ENCODE measurements at places on chromosomes 11 and 22.

GRCh38 chr11:2259897-2260451 is 10.4 kb downstream of the ASCL2 start:
- no peak for DNase-seq

GRCh38 chr22:25551396-25551795 is 13.1 kb upstream of the GRK3 start:
- no peak for DNase-seq

DNA sequence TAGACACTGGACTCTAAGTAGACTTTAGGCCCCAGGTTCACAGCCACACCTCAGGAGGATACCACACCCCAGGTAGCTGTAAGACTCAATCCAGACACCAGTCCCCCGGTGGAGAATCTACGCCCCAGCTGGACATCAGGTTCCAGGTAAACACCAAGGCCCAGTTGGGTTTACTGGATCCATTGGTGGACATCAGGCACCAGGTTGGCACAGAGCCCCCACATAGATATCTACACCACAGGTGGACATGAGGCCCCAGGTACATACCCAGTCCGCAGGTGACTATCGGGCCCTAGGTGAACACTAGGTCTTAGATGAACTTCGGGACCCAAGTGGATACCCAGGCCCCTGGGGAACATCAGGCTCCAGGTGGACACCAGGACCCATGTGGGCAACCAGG is 58.9 kb upstream of the SEPTIN5 start:
- no peak for DNase-seq

DNA sequence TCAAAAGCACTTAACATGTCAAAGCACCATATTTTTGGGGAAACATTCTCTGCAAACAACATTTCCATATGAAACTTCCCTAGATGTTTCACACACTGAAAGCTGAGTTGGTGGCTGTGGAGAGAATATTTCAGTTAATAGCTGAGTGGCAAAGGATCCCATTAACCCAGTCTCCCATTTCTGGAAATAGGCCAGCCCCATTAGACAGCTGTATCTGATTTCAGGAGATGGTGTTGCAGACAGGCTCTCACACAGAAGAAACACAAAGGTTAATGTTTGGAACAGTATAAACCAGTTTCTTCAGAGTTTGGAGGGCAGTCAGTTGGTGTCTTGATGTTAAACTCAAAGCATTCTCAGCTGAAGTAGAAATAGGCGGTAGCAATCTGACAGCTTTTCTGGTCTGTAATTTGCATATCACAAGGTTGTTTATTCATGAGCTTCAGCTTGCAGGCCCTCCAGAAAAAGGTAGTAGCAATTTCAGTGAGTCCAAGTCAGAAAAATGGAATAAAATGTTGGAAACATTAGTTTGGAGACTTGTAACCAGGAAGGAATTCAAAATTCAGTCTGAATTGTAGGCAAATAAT is 15.5 kb upstream of the ZBTB44 start:
- DNase-seq, result no peak

DNA sequence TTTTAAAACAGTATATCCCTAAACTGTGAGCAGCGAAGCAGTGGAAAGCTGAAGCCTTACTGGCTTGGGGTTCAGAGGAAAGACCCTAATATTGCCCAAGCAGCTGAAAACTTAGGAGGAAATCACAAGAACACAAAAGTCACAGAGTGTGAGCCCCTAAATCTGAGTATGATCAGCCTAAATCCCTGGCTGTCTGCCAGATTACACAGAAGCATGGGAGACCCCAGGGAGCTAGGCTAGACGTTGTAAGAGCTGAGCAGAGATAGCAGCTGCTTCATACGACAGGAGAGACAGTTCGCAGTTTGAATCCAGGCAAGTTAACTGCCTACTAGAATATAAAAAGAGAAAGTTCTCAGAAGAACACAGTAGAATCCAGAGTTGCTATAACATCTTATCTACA is 81.2 kb downstream of the PACS1 start:
- no peak for DNase-seq

GRCh38 chr11:69552951-69553350 is 71.5 kb downstream of the LINC01488 start:
- no peak for DNase-seq

DNA sequence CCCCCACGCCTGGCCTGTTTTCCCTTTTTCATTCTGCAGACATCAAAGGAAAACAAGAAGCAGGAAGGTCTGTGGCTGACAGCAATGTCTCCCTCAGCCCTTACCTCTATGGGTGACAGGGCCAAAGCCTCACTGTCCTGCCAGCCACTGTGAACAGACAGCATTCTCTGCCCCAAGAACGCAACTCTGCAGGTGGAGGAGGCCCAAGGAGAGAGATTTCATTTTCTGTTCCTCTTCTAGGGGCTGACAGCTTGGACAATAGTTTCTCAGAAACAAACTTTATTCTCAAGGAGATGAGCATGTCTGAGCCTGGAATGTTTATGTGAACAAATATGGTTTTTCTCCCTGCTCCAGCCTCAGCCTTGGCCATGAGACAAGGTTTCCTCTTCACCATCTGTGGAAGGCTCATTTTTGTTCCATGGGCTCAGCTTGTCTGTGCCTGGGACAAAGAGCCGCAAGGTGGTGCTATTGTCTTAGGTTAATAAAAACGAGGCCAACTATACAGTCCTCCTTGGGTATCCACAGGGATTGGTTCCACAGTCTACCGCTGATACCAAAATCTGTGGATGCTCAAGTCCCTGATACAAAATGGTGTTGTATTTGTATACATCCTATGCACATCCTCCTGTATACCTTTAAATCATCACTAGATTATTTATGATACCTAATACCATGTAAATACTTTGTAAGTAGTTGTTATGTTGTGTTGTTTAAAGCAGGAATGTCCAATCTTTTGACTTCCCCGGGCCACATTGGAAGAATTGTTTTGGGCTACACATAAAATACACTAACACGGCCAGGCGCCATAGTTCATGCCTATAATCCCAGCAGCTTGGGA is 5.8 kb downstream of the PIWIL3 start:
- DNase-seq, result no peak

- no peak for DNase-seq
Measured at GRCh38 chr11:32963721-32964120, 52.0 kb upstream of the DEPDC7 start.

DNA sequence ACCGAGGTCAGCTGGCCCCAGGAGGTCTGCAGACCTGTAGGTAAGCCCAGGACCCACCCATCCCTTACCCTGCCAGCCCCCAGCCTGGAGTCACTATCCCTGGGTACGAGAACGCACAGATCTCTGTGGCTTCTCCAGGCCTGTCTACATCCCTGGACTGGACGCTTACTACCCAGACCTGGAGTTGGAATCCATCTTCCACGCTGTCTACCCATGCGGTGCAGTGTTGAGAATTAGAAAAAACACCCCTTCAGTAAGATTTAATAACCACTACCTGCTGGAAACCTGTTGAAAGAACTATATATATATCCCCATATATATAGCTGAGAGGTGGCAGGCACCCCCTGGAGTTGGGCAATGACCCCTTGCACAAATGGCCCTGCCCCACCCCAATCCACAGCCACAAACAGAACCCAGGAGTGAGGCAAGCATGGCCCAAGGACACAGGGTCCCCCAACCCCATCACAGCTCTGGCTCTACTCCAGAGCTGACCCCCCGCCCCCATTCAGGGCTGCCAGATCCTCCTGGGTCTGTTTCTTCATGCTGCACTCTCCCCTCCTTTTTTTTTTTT is 17.7 kb upstream of the RGL4 start:
- no peak for DNase-seq

DNA sequence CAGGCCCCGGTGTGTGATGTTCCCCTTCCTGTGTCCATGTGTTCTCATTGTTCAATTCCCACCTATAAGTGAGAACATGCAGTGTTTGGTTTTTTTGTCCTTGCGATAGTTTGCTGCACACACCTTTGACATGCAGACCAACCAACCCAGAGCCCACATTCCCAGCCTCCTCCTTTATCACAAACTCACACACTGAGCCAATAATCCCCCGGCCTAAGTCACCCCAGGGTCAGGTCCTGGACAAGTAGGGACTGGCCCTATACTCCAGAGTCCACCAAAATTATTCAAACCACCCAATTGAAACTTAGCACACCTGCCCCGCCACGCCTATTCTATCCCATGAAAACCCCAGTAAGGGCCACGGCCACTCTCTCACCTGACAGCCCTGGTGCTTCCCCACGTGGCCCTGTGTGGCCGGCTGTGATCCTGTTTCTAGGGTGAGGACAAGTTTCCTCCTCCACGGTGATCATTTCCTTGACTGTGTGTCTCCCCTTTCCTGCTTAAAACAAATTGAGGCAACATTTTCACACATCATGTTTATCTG is 83.1 kb upstream of the SLC22A12 start:
- no peak for DNase-seq

GRCh38 chr11:123640677-123641494 is 13.5 kb downstream of the SCN3B start:
- DNase-seq, result peak; percentile 14

GRCh38 chr11:27012234-27012921 is 18.5 kb downstream of the FIBIN start:
- DNase-seq, result no peak

DNA sequence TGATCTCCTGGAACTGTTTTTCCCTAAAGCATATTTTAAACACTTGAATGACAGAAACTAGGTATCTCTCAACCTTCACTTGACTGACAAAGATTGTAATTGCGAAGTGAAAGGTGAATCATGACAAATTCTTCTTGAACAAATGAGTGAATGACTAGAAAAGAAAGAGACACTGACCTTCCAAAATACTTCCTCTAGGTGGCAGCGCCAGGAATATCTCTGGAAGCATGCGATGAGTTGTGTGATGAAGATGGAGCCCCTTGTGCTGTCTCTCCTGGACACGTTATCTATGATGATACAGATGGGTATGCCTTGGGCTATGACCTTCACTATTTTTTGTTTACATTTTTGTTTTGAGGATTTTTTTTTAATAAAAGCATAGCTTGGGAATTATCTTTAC is 7.0 kb upstream of the CASP12 start:
- DNase-seq, result no peak

- DNase-seq, result no peak
Measured at GRCh38 chr11:61539831-61540357, 31.3 kb downstream of the LRRC10B start.

- no peak for DNase-seq
Measured at GRCh38 chr11:9905501-9905951, 241.6 kb downstream of the SWAP70 start.

GRCh38 chr11:34302046-34302921 is 55.5 kb downstream of the ABTB2 start:
- DNase-seq, result no peak

GRCh38 chr22:34931026-34931425 is 134.9 kb upstream of the ISX start:
- no peak for DNase-seq

GRCh38 chr11:117145393-117145761 is 1.3 kb downstream of the PAFAH1B2 start:
- no peak for DNase-seq

GRCh38 chr11:70568035-70568813 is 169.9 kb downstream of the CTTN start:
- no peak for DNase-seq

- DNase-seq, result no peak
Measured at GRCh38 chr11:72587696-72588095, 86.5 kb downstream of the PDE2A start.

GRCh38 chr11:125201525-125202141 is 37.1 kb downstream of the PKNOX2 start:
- DNase-seq, result no peak

GRCh38 chr11:12237381-12237784 is 127.0 kb downstream of the MICAL2 start:
- DNase-seq, result no peak

- DNase-seq, result no peak
Measured at GRCh38 chr22:46636221-46637002, 16.2 kb downstream of the GRAMD4 start.

DNA sequence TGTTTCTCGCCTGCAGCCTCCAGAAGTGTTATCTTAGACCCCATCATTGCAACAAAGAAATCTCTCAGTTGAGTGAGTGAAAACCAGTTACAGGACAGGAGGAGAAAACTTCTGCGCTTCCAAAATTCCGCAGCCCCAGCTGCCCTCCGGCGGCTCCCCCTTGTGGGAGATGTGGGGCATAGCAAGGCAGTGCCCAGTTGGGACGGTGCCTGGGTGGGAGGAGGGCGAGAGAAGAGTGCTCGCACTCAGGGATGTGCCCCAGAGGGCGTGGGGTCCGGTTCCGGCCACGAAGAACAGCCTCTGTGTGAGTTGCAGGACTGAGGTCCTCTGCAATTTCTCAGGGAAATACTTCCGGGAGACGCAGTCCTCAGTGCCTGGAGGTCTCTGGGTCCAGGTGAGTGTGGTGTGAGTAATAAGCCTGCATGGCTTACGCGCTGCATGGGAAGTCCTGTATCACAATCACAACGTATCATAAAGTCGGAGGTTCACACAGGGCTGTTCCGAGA is 87.0 kb upstream of the BLID start:
- DNase-seq, result peak; percentile 7

- DNase-seq, result no peak
Measured at GRCh38 chr22:20423906-20424551, 13.6 kb downstream of the SCARF2 start.

- no peak for DNase-seq
Measured at GRCh38 chr22:40421082-40421350, 50.6 kb downstream of the SGSM3 start.

DNA sequence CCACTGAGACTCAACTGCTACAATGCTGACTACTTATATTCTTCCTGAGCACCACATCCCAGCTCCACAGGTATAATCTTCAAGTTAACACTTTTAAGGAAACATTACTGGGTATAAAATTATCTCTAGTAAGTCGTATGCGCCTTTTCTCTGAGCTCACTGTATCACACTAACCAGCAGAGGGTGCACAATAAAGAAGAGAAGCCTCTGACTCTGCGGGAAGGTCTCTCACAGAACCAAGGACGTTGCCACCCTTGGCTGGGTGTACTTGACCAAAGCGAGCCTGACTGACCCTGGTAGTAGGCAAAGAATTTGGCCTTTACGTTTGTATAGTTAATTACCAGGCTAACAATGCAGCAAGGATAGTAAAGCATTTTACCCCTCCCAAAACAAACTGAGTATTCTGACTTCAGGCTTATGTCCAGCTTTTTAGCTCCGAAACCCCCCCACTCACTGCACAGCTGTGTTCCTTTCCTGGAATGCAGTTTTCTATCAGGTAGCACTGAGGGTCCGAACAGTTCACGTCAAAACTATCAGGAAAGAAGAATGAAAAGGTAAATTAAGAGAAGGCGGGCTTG is at the start of gene BTBD18:
Gene BTBD18 (minus strand): TSS at position 144 of the 578 bp plus-strand sequence. CDS start 631 bp downstream, outside the sequence.
- no peak for DNase-seq

DNA sequence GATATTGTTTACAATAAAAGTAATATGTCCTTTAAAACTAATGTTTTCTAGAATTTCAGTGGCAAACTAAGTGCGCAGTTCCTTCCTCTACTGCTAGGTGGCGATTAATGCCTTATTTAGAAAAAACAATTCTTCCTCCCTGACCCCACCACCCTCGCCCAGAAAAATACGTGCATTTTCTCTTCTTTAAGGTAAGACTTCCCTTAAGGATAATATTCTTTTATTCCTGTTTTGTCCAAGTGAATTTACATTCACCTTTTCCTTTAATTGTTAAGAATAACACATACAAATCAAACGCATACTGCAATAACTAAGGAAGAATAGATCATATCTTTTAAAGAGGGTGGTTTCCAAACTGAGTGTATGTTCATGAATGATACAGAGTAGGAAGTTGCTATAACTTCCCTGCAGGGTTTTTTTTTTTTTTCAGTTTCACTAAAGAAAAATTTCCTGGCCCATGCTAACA is 17.0 kb upstream of the PSMA1 start:
- no peak for DNase-seq

- no peak for DNase-seq
Measured at GRCh38 chr11:124761301-124762104, 587 bp downstream of the ESAM start.

GRCh38 chr11:86551288-86552092 is 120.9 kb downstream of the ME3 start:
- DNase-seq, result no peak

- DNase-seq, result no peak
Measured at GRCh38 chr11:130420478-130421198, 7.8 kb downstream of the ADAMTS8 start.
